ENCODE measurements at places on chromosomes 3 and 15. TPM values are rescaled to one million over a fixed set of nuclear protein-coding genes. Genes with fewer than 3 reads are reported as not detected.

The WDR93 gene
- total RNA-seq, result not detected

The FBXO40 gene
- not detected for total RNA-seq

The HRG gene
- total RNA-seq, result not detected

The SLC9C1 gene
- total RNA-seq, result not detected

The MED12L gene
- 4.9 TPM for total RNA-seq

The GOLGA6B gene
- total RNA-seq, result not detected

The SLC33A1 gene
- 27.4 TPM for total RNA-seq

The SLC22A14 gene
- not detected for total RNA-seq
